ENCODE measurements at places on chromosomes 5 and 9.

DNA sequence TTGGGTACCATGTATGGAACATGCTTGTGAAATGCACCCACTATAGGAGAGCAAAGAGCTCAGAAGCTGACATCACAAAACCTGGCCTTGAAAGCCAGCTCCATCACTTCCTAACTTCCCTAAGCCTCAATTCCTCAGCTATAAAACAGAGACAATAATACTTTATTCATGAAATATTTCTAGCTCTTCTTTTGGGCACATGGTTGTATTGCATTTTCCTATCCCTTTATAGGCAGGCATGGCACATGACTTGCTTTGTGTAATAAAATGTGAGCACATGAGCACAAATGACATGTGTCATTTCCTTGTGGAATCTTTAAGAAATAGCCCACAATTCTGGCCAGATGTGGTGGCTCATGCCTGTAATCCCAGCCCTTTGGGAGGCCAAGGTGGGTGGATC lies 18.5 kb downstream of the ZNF366 start:
- DNase-seq = no peak

DNA sequence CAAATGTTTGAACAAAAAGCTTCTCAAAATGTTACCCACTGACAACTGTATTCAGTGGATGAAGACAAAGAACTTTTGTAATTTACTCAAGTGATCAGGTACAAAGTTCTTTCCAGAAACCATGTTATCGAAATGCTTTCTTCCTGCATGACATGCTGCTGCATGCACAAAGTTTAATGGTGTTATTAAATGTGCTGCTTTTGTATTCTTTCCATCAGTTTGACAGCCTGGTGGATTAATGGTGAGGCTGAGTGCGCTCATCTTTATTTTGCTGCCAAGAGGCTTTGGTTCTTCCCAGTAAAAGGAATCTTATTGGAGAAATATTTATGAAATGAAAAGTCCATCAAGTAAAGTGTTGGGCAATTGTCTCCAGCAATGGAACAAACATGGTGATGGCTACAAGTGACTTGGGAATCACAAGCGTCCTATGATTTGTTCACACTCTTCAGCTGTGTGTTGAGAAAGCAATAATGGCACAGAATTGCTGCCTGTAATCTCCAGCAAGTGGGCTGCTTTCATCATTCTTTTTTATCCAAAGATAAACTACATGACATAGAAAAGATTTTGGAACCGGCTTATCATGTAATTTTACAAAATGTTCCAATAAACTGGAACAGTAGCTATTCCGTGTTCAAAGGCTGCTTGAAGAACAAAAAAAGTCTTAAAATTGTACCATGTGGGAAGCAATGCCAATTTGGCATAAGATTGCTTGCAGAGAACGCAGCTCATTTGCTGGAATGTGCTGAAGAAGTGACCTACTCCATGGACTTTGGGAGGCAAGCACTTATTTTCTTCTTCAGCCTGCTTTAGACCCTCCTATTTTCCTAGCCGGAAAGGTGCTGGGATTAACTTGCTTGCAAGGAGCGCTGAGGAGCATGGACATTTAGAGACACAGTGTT lies 153.1 kb downstream of the HSD17B3 start:
- no peak for DNase-seq

DNA sequence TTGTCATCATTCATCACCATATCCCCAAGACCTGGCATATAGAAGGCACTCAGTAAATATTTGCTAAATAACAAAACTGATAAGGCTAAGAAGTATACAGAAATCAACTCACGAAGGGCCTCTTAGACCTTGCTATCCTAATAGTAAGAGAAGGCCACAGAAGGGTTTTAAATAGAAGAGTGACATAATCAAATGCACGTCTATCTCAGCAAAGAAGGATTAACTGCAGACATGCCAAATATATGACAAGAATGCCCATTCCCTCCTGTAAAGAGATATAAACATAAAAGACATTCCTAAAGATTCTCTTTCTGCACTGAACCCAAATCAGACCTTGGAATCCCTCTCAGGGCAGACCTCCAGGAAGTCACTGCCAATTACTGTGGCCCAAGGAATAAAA lies 34.1 kb downstream of the ECPAS start:
- DNase-seq = no peak

DNA sequence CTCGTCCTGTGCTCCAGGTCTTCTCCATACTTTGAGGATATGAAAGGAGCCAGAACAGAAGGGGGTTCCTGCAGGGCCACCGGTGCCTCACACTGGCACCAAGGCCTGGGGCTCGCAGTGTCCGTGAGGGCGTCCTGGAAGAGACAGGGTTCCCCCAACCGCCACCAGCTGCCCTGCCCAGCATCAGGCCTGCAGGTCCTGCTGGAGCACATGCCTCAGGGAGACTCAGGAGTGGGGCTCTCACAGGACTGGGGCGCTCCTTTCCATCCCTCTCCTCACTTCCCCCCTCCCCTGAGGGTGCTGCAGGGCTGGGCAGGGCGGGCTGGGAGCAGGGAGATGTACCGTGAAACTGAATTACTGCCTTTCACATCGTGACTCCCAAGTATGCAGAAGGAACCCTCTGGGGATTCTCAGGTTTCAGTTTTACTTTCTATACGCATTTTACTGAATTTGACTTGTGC lies 31.7 kb downstream of the CEP72 start:
- no peak for DNase-seq

DNA sequence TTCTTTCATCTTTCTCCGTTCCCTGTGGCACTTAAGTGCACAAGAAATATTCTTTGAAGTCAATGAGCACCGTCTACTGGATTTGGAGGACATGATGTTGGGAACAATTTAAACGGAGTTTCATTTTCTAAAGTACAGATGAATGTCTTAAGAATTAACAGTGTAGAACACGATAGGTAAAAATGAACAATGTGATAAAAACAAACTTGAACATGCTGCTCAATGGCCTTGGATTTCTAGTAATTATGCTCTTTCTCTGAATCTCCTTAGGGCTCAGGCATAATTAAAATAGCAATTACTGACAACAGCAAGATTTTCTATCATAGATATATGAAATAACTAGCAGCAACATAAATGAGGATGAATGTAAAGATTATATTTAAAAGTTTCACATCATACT lies 142.2 kb upstream of the CDH6 start:
- DNase-seq = no peak
